ENCODE measurements at places on chromosomes 2 and 18.

DNA sequence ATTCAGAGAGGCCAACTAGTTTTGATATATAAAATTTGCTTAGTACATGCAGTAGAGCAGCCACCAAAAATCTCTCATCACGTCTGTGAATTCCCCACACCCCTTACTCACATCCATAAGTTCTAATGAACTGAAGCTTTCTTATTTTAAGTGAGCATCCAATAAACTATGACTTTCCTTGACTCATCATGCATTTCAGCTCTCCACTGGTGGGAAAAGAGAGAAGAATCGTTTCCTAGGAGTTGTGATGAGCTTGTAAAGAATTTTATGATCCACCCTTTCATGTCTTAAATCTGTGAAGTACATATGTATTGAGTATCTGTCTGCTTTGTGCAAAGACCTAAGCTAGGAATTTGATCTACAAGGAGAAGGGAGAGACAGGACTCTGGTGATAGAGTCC lies 428.6 kb downstream of the SETBP1 start:
- no peak for DNase-seq

GRCh38 chr18:75065251-75066000 lies 143.5 kb downstream of the PTGR3 start:
- DNase-seq = no peak

DNA sequence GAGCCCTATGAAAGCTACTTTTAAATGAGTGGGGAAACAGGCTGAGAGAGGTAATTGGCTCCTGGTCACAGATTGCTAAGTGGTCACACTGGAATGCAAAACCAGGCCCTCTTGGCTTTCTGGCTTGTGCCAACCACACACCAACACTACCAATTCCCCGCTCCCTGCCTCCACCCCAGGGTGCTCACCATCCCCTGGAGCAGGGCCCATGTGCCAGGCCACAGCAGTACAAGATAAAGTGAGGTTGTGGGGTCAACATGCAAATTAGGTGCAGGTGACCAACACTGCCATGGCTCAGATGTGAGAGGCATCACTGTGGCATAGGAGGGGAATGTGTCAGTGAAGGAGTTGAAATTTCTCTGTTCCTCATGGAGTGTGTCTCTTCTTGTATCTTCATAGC lies 312.5 kb downstream of the MYCN start:
- no peak for DNase-seq

DNA sequence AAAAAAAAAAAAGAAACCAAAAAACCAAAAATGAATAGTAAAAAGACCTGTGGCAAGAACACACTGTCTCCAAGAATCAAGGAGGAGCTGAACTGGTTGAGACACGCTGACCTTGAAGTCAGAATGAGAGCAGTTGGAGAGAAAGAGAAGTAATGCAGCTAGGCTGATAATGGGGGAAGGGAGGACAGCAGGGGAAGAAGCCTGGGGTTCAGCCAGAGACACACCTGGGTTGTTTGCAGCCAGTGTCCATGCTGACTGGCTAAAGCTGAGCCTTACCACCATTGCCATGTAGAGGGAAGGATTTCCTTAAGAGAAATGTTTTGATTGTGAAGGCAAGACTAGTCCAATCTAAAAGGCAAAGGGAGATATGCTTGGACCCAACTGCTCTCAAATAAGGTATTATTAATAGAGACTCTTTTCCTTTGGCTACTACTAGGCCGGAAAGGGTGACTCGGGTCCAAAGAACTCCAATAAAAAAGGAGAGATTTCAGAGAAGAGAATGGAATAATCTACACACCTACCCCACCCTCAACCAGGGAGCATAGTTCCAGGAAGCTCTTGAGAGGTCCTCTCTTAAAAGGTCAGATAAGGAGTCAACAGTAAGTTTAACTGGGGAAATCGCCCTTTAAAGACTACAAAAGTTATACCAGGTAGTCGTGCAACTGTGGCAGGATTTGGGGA lies 25.2 kb upstream of the REL start:
- DNase-seq = no peak

GRCh38 chr2:154386186-154386585 lies 312.3 kb upstream of the KCNJ3 start:
- no peak for DNase-seq

DNA sequence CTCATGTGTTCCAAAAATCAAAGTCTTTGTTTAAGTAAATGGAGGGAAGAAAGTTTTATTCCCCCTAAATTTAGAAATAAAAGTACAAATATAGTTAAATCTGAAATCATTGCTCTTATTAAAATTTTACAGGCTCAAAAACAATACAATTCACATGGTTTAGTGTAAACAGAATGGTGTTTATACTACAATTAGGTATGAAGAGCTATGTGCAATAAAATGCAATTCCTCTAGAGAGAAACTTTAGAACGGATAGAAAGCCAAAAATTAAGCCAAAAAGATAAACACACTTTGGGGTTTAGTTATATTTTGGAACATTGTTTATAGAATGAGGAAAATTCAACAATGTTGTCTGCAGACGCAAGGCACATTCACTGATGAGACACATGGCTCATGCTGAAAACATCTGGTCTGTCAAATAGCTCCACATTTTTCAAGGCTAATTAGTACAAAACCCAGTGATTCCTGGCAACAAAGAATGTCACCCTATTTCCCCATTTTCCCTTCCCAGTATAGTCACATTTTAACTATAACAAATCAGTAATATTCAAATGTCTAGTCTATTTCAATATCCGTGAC lies 103.3 kb downstream of the EXOC6B start:
- no peak for DNase-seq

GRCh38 chr2:119808516-119809147 lies 48.9 kb downstream of the PTPN4 start:
- no peak for DNase-seq

GRCh38 chr2:25089605-25090315 lies 47.9 kb downstream of the EFR3B start:
- DNase-seq = no peak

- no peak for DNase-seq
Measured at GRCh38 chr2:62141142-62141740, 54.7 kb upstream of the B3GNT2 start.

GRCh38 chr2:45778720-45779171 lies 127.3 kb downstream of the PRKCE start:
- DNase-seq = no peak

DNA sequence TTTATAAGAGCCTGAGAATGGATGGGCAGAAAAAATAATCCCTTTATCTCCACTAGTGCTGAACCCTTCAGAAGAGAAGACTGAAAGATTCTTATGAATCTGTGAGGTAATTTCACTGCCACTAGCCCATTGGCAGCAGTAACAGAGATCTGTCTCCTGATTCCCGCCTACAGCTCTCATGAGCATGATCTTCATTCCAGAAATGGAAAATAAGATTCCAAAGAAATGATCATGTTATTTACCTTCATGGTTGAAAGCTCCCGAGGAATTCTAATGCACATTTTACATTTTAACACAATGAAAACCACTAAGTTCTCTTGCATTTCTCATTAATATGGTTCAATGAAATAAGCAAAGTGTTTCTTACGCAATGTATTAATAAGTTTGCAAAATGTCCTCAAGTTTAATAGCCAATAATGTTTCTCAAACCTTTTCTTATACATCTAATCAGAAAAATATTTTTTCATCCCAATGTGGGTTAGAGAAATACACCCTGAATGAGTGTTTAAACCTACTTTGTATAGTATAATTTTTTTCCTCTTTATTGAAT lies 905.6 kb downstream of the TMEM182 start:
- no peak for DNase-seq

DNA sequence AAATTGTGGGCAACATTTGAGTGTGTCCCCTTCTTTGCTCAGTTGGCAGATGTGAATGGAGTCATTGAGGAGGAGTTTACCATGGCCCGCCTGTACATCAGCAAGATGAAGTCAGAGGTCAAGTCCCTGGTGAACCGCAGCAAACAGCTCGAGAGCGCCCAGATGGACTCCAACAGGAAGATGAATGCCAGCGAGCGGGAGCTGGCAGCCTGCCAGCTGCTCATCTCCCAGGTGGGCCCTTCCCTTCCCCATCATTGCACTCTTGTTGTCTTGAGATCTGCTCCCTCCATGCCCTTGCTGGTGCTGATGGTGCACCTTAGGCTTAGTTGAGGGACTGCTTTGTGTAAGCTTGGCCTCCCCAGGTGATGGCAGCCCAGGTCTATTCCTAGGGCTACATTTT lies 47.5 kb upstream of the LYPD6B start:
- DNase-seq = no peak

Data from occipital lobe (tissue), 3 donors.